ENCODE measurements at places on chromosomes 11 and 22. TPM values are rescaled to one million over a fixed set of nuclear protein-coding genes. Genes with fewer than 3 reads are reported as not detected.

The HTR3A gene
- total RNA-seq: 0.68 TPM

The STK33 gene
- 0.76 TPM for total RNA-seq

The TRIM5 gene
- total RNA-seq: 15.6 TPM

The TMEM132A gene
- 7.5 TPM for total RNA-seq

The SYCE3 gene
- total RNA-seq: not detected

The LINC01488 gene
- total RNA-seq: not detected
